ENCODE measurements at places on chromosomes 2 and 18.

GRCh38 chr2:202056611-202057010, 16.4 kb upstream of the KIAA2012 start:
- DNase-seq: no peak

DNA sequence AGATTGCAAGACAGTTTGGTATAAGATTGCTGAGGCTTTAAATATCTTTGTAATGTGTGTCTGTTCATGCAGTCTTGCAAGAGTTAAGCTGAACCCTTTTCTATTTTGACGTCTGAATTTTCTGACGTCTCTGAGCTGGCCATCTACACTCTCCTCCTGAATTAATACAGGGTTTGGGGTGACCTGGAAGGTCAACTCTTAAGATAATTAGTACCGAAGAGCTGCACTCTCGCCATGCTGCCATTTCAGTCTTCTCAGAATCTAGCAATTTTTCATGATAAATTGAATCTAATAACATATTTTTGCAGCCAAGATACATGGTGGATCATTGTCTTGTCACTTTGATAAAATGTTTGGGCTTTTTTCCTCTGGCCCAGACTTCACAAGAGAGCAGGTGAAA, 1245.2 kb upstream of the CELF4 start:
- no peak for DNase-seq

- DNase-seq: no peak
These were observed 23.5 kb upstream of the ELAC1 start for GRCh38 chr18:50944245-50944932.

DNA sequence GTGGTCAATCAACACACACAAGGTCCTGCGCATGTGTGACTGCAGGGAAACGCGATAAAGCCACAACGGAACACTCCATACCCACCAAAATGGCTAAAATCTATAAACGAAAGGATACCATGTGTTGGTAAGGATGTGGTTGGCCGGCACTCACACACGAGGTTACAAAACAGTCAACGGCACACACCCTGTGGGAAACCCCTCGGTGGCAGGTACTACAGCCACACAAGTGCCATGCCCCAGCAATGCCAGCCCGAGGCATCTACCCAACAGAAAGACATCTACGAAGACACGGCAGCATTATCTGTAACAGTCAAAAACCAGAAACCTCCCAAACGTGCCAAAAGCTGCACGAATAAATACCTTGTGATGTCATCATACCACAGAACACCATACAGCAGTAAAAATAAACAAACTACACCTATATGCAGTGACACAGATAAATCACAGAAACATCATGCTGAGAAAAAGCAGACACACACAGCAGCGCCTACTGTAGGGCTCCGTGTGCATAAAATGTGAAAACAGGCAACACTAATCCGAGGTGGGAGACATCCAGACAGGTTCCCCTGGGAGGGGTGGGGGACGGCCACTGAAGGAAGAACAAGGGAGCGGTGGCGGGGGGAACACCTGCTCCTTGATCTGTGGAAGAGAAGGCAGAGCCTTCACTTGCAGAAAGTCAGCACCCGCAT, 36.7 kb downstream of the HDAC4 start:
- no peak for DNase-seq

DNA sequence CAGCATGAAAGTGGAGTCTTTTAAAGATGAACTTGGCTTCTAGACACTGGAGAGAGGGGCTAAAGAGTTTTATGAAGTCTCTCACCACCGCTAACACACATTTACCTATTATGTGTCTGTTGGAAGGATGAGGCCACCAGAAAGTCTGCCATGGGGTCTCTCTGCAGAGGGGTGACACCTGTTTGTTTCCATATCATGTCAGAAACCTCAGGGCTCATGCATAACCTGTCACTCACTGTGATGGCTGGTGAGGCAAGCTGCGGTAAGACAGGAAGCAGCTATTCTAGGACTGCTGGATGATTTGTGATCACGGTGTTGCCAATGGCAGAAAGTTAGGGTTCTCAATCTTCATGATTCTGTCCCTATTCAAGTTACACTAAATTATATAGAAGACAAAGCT, 60.8 kb upstream of the DNMT3A start:
- no peak for DNase-seq

DNA sequence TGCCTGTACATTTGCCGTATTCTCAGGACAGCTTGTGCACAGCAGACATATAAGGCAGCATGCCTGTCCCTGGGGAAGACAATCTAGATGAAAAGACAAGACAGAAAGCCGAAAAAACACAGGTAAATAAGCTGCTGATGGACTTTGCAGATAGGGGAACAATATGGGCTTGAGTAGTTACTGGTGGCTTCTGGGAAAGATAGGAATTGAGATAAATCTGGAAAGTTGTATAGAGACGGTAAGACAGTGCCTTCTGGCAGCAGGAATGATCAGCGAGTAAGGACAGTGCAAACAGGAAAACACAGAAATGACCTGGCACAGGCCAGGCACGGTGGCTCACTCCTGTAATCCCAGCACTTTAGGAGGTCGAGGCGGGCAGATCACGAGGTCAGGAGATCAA, 70.2 kb downstream of the FAM124B start:
- no peak for DNase-seq

- peak; percentile 67 for DNase-seq
These were observed 526.9 kb upstream of the ID2 start for GRCh38 chr2:8154936-8155335.

DNA sequence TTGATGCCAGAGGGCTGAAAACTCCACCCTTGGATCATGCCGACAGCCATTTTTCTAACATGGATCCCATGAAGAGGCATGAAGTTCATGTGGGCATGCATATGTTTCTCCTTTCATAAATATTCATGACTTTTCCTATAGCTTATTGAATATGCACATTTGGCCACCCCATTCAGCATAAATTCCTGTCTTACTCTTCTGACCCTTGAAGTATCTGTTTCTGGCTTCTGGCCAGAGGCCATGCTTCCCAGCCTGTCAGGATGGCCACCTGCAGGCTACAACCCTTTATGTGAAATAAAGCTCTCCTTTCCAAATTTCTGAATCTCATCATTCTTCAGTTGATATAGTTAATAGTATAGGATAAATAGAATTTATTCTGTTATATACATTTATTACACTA, 19.6 kb upstream of the MSTN start:
- no peak for DNase-seq

DNA sequence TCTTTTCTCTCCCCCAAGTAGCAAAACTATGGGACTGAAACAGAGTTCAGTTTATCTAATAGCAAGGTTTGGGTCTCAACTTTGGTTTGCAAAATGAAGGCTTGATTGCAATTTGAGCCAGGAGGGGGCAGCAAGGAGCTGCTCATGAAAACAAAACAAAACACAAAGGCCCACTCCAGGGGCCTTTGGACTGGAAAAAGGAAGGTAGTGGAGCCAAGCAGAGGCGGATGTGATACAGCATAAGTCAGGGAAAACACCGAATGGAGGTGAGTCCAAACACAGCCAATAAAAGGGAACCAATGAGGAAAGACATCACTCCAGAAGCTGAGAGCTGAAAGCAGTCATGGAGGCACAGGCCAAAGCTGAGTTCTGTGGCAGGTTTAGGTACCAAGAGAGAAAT, 799.7 kb upstream of the ACVR2A start:
- DNase-seq: no peak

GRCh38 chr2:239113615-239114014, 265.7 kb downstream of the TWIST2 start:
- no peak for DNase-seq

GRCh38 chr2:28321426-28321825, 71.2 kb upstream of the FOSL2 start:
- peak; percentile 28 for DNase-seq

DNA sequence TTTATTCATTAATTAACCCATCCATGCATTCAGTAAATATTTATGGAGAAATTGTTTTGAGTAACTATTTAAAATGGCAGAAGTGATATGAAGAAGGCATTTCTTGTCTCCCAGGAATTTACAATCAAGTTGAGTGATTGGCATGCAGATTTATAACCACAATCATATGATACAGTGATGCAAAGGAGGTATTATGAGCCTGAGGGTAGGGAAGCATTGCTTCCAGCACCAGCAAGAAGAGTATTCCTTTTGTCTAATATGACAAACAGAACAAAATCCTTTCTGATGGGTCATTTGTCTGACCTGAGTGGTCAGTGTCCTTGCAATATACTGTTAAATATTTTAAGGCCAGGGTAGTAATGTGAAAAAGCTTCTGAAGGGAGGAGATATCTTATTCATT, 244.2 kb upstream of the RGPD4 start:
- no peak for DNase-seq

DNA sequence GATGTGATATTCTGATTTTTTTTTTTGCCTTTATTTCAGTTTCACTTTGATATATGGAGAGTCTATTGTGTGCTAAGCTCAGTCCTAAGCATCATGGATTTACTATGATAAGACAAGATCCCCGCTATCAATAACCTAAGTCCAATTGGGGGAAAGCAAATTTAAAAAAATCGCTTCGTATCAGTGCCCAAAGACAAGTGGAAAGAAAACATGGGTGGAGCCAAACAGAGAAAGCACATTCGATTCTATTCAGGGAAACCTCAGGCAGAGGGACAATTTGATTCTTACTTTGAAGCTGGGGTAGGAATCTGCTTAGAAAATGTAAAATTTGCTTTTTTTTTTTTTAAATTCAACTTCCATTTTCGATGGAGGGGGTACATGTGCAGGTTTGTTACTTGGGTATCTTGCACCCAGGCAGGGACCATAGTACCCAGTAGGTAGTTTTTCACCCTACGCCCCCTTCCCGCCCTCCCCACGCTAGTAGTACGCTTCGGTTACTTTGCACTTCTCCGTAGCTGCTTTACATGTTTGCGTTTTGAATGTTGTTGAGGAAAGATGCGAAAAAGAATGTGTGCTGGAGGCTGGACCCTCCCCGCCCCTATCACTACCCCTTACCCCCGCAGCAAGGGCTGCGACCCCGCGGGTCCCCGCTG, 12.4 kb downstream of the KIF5C start:
- DNase-seq: no peak

GRCh38 chr2:150207979-150208378, 279.5 kb downstream of the RND3 start:
- no peak for DNase-seq

DNA sequence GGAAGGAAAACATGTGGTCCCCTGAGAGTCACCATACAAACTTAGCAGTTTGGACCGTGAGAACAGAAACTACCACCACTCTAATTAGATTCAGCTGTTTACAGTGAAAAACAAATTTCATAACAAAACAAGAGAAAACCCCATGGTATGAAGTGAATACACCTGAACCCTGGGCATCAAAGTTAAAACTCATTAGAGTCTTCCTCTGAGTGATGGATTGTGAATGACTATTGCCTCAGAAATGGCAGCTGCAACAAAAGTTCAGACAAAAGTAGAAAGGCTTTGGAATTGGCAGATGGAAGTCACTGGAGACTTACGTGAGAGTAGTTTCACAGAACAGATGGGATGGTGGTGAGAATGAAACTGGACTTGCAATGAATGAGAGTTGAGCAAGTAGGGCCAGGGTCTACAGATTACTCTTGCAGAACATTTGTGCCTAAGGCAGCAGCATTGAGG, 98.0 kb downstream of the AAK1 start:
- no peak for DNase-seq

GRCh38 chr2:96828874-96829273, 12.8 kb downstream of the CNNM3 start:
- no peak for DNase-seq

- DNase-seq: peak; percentile 100
These were observed 32.9 kb downstream of the HS1BP3 start for GRCh38 chr2:20617892-20618467.

DNA sequence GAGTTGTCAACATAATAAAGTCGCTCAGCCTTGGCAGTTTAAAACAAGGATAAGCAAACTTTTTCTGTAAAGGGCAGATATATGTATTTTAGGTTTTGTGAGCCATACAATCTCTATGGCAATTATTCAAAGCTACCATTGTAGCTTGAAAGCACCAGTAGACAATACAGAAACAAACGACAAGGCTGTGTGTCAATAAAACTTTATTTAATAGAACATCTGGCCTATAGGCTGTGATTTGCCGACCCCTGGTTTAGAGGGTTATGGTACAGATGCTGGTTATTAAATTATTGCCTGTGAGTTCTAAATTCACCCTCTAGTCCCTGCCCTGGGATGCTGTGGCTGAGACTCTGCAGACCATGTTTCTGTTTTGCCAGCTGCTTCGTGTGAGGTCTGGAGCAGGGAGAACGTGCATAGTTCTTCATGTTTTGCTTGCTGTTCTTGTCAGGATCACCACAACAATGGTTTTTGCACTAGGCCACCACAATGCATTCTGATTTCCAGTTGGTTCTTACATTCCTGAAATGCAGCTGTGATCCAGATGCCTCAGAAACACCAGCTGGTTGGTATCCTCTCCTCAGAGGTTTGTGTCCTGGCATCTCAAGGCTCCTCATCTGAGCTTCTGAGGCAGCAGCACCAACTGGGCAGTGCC, 46.6 kb downstream of the ICOS start:
- DNase-seq: no peak

- DNase-seq: no peak
These were observed 55.9 kb downstream of the FMNL2 start for GRCh38 chr2:152390837-152391236.

DNA sequence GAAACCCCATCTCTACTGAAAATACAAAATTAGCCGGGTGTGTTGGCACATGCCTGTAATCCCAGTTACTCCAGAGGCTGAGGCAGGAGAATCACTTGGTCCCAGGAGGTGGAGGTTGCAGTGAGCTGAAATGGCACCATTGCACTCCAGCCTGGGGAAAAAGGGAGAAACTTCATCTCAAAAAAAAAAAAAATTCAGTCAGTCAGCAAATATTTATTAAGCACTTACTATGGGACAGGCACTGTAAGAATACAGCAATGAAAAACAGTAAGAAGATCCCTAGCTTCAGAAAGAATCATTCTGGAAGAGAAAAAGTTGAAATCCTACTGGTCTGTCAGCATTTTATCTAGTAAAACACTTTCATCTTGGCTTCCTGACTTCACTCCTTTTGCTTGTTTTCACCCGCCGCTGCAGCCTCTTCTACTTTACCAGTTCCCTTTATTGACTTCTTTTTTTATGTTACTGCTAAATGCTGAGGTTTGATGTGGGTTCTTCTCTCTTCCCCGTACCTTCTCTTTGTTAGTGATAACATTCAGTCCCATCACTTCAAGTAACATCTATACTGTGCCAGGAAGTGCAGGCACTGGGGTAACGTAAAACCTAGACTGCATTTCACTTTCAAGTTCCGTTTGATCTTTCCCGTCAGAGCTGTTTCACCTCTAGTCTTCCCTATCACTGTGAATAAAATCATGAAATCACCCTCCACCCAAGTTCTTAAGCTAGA, 10.8 kb upstream of the TAF4B start:
- DNase-seq: no peak

- no peak for DNase-seq
These were observed 110.5 kb upstream of the KLF7 start for GRCh38 chr2:207276248-207276647.

DNA sequence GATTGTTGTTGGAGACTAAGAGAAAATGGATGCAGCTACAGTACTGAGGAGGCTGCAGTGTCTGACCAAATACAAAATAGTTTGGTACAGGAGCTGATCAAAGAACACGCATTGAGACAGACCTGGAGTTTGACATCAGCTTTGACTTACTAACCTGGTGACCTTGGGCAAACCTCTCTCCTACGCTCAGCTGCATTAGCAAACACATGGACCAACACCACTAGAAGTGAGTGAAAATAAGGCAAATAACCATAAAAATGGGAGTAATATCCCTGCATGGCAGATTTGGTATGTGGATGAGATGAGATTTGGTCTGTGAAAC, 126.5 kb downstream of the LPIN1 start:
- no peak for DNase-seq
